ENCODE measurements at places on chromosomes 1 and 21.

GRCh38 chr1:21126324-21126723 is 50.4 kb downstream of the EIF4G3 start:
- DNase-seq, result no peak

- no peak for DNase-seq
Observed at GRCh38 chr1:54332781-54333585, 73.2 kb downstream of the SSBP3 start.

- DNase-seq, result no peak
Observed at GRCh38 chr21:16438761-16439160, 709.0 kb downstream of the USP25 start.

DNA sequence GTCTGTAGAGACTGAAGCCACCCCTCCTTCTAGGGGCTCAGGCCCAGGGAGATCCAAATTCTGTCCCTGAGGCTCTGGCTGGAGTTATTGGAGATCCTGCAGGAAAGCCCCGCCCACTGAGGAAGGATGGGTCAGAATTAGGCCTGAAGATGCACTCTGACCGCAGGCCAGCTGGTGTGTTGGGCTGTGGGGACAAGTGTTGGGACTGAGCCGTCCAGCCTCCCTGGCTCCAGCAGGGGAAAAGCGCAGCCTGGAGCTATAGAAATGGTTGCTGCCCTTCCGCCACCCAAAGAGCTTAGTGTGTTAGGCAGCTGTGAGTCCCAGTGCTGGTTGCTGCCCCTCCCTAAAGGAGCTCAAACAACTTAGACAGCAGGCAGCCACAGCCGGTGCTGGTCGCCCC is 33.0 kb upstream of the PRRX1 start:
- no peak for DNase-seq

- no peak for DNase-seq
Observed at GRCh38 chr1:45887156-45887842, 83.9 kb downstream of the MAST2 start.

- no peak for DNase-seq
Observed at GRCh38 chr1:15923241-15923640, 52.7 kb downstream of the ZBTB17 start.

- no peak for DNase-seq
Observed at GRCh38 chr1:106678279-106679050, 378.0 kb upstream of the PRMT6 start.

- no peak for DNase-seq
Observed at GRCh38 chr1:59532102-59532501, 235.2 kb downstream of the FGGY start.

- no peak for DNase-seq
Observed at GRCh38 chr1:109397581-109398342, at the start of gene SORT1. TSS of gene SORT1 (minus strand) at chr1:109397918. CDS start at chr1:109397892, 26 bp downstream.

DNA sequence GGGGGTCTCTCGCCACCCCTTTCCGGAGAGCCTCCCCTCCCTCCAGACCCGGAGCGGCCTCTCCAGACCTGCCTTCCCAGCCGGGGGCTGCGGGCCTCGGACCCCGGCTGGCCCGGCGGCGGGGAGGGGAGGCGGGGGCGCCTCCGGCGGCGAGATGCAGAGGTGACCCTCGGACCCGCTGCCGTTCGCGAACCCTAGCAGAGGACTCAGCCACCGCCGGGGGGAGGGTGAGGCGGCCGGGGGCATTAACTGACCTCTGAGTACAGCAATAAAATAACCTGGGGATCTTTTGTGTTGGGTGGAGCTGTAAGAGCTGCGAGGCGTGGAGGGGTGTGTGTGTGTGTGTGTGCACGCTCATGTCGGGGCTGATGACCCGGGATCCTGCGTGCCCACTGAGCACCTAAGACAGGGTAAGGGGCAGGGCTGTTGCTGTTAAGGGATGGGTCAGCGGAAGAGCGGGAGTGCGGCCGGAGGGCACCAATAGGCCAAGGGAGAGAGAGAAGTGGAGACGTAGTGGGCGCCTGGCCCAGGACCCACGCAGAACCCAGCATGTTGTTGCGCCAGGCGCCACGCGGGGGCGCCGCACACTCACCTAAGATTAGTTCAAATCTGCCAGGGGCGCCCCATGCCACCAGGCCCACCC is 6.3 kb downstream of the HAPLN2 start:
- DNase-seq, result peak; percentile 47

GRCh38 chr1:111275079-111275478 is 15.6 kb upstream of the CHIA start:
- no peak for DNase-seq

- DNase-seq, result no peak
Observed at GRCh38 chr21:31713973-31714740, 17.8 kb downstream of the SCAF4 start.

- DNase-seq, result no peak
Observed at GRCh38 chr1:247210062-247210375, 38.2 kb upstream of the ZNF124 start.

DNA sequence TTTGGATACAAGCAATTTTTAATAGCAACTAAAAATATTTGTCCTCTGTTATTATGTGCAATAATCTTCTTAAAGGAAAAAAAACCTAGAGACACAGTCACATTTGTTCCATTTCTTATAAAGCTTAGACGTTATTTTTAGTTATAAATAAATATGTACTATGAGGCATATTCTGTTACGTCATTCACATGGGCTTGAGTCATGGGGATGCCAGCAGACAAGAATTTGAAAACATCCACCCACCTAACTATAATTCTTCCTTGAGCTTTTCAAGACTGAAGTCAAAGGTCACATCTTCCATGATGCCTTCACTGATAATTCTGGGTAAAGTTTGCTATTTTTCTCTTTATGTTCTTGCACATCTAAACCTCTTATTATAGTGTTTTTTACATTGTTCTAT is 268.8 kb downstream of the KCTD3 start:
- no peak for DNase-seq

- DNase-seq, result no peak
Observed at GRCh38 chr1:170436928-170437327, 95.0 kb upstream of the GORAB start.

DNA sequence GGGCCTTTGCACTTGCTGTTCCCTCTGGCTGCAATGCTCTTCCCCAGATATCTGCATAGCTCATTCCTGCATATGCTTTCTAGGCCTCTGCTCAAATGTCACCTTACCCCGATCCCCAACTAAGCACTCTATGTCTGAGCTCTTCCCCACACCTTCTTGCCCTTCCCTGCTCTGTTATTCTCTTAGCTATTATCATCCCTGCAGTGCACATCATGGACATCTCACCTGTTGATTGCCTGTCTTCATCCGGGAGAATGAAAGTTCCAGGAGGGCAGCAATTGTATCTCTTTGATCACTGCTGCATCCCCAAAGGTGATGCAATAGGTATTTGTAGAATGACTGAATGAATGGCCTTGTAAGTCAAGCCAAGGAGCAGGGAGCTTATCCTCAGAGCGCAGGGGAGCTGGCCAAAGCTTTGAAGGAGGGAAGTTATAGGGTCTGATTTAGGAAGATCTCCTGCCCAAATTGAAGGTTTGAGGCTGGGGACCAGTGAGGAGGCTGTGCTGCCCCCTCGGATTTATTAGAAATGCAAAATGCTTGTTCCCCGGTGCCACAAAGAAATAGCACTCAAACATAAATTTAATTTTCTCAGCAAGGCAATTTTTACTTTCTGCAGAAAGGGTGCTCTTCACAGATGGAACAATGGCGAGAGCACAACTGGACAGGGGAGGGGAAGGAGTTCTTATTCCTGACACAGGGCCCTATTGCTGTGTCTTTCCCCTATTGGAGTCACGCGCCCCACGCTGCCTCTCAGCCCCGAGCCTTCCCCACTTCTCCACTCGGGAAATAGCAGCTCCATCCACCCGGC is 631.1 kb downstream of the MATN1 start:
- DNase-seq, result no peak

GRCh38 chr1:205172729-205173366 is 38.7 kb downstream of the DSTYK start:
- peak; percentile 67 for DNase-seq

DNA sequence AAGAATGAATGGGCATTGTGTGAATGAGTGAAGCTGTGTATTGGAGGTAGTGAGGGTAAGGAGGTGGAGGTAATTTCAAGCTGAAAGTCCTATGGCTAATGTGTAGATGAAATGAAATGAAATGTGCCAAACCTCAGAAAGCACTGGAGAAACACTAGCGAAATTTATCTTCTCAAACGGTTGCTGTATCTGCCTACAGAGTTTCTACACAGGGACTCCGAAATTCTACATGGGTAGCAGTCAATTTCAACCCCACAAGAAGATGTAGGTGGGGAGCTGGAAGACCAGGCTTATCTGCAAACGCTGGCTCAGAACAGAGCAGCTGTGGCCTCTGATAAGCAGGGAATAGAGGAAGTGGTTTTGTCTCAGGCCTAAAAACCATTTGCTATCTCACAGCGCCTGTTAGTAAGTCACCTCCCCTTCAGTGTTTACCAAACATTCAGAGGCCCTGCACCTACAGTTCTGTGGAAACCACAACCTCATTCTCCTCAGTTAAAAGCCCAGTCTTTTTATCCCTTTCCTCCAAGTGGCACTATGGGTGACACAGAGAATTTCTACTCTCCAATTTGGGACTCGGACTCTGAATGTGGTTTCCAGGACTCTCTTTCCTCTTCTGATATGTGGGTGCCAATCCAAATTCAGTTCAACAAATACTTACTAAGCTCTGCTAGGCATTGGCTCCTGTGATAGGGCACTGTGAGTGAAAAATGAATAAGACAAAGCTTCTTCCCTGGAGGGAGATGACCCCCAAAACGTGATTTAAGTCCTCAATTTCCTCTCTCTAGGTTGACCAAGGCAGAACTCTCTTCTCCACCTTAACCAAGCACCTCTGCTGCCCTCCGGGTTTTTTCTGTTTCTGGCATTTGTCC is 17.2 kb upstream of the SLAMF6 start:
- peak; percentile 88 for DNase-seq

GRCh38 chr1:178825167-178825566 is 45.7 kb downstream of the ANGPTL1 start:
- no peak for DNase-seq

GRCh38 chr21:45536301-45537081 is 5.7 kb downstream of the SLC19A1 start:
- no peak for DNase-seq

DNA sequence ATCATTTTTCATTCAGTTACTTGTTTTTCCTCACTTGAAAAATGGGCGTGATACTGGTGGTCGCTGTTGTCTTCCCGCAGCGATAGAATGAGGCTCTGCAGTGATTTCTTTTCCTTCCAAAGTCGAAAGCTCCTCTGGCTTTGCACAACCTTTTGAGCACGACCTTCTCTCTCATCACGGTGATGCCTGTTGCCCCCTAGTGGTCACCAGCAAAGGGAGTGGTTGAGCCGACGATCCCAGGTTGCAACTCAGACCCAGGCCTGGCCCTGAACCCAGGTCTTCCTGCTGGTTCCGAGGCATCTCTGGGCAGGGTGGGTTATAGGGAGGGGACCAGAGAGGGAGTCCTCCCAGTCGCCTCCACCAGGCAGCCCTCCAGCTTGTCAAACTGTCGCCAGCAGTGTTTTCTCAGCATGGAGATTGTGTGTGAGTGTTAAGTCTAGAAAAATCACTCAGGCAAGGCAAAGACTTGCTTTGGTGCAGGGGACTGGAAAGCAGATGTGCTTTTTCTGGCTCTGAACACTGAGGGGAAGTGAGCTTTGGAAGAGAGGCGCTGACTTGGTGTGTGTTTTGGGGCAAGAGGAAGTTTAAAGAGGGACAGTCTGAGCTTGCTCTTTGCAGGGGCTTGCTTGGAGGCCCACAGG is 285.3 kb downstream of the CAMTA1 start:
- peak; percentile 27 for DNase-seq

DNA sequence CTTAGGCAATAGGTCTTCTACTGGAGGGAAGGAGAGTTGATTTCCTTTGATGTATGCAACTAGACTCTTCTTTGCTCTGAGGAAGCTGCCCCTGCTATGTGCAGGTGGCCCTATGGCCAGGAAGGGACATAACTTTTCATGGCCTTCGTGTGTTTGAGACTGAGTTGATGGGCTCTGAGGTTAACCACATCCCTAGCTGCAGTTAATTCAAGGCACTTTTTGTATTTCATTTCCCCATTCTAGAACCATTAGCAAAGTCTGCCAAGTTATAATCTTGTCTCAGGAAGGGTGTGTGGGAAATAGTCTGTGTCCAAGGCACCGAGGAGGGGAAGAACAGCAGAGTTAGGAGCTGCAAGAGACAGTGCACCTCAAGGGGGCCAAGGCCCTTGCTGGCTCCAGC is 2.5 kb downstream of the FCRL4 start:
- DNase-seq, result no peak

DNA sequence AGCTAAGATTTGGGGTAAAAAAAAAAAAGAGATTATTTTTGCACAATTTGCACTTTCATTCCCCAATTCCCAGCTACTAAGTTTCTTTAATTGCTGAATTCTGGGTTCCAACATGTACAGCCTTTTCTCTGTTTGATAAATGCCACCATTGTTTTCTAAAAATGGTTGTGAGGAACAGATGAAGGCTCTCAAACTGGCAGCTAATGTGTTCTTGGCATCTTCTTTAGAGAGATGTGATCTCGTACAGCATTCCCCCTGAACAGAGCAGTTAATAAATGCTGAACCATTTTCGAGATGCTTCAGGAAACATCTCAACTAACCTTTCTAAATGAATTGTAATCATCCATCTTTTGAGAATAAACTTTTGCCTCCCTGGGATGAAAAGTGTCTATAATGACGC is 107.9 kb upstream of the DYNLT5 start:
- no peak for DNase-seq

DNA sequence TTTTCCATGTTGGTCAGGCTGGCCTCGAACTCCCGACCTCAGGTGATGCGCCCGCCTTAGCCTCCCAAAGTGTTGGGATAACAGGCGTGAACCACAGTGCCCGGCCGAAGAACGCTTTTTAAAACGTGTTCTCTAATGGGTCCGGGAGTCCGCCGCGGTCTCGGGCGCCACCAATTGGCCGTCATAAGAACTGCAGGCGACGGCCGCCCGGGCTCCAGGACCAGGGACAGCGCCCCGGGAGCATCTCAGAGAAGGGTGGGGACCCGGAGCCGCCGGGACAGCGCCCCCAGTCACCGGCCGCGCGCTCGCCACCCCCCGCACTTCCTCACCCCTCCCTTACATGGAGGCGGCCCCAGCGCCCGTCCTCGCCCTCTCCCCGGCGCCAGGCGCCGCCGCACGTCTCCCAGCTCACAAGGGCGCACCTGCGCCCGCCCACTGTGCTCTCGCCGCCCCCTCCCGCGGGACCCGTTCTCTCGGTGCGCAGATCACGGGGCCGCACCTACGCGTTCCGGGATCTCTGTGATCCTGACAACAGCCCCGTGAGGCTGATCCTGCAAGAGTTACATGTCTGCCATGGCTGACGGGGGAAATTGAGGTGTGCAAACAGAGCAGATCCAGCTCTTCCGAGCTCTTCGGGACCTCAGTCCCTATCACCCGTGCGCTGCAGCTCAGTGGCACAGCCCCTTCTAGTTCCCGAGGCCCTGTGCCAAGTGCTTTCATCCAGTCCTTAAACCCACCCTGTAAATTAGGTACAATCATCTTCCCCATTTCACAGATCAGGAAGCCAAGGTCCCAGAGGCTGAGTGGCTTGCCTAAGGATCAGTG is 9.8 kb downstream of the RAP1GAP start:
- DNase-seq, result peak; percentile 80

GRCh38 chr1:203549309-203549708 is 55.4 kb downstream of the OPTC start:
- no peak for DNase-seq

GRCh38 chr1:203569490-203570318 is 56.9 kb upstream of the ATP2B4 start:
- DNase-seq, result no peak

GRCh38 chr1:25711555-25712298 is 88.3 kb upstream of the SELENON start:
- DNase-seq, result no peak

- DNase-seq, result no peak
Observed at GRCh38 chr21:29453511-29453910, 154.8 kb downstream of the BACH1 start.

- DNase-seq, result no peak
Observed at GRCh38 chr1:59295618-59296017, 1.3 kb upstream of the FGGY start.

- no peak for DNase-seq
Observed at GRCh38 chr1:156638189-156638985, 3.5 kb upstream of the BCAN start.
